ENCODE measurements at places on chromosomes 7 and 10. TPM values are rescaled to one million over a fixed set of nuclear protein-coding genes. Genes with fewer than 3 reads are reported as not detected.

GRCh38 chr10:5198386-5198785 lies 1.7 kb downstream of the AKR1C4 start:
- no peak for DNase-seq
- H3K36me3 ChIP-seq = peaks cover 4% of the 10 kb centered on the region
- no peaks in the 10 kb centered on the region for H3K4me1 ChIP-seq

- H3K27ac ChIP-seq = no peak overlapping the region
- H3K27me3 ChIP-seq = no peaks in the 10 kb centered on the region
- H3K4me1 ChIP-seq = no peaks in the 10 kb centered on the region
- H3K36me3 ChIP-seq = no peaks in the 10 kb centered on the region
Measured at GRCh38 chr7:79598351-79598750, 144.9 kb upstream of the MAGI2 start.

DNA sequence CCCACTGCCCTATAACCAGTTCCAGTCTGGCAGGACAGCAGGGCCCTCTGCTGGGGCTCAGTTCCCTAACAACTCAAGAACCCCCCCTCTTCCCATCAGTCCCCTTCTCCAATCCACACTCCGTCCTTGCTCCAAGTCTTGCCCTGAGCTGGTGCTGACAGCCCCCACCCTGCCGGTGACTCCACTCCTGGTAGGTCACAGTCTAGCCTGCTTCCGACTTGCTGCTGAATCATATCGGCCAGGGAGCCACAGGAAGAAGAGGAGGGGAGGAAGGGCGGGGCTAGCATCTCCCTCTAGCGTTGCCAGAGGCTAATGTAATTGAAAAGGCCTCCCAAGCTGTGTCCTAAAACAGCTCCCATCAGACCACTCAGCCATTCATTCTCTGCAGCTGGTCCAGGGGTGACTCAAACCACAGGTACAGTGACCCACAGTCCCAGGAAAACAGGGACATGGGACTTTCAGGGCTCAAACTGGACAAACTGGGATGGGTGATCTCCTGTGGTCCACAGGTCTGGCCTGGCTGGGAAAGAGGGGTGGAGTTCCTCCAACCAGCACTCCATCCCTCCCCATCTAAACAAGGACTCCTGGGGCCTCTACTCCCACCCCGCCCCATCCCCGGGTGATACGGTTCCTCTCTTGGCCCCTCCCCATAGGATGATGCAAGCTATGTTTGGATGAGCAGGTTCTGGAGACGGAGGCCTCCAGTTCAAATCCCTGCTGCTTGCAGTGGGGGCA lies 158.8 kb downstream of the SH3PXD2A start:
- H3K4me1 ChIP-seq = peaks cover 25% of the 10 kb centered on the region
- peaks cover 3% of the 10 kb centered on the region for H3K27me3 ChIP-seq
- H3K27ac ChIP-seq = peak overlapping the region; percentile 91
- no peaks in the 10 kb centered on the region for H3K36me3 ChIP-seq

- no peak overlapping the region for H3K27ac ChIP-seq
- DNase-seq = no peak
- peaks cover 24% of the 10 kb centered on the region for H3K36me3 ChIP-seq
Measured at GRCh38 chr7:128530855-128531104, 54.2 kb downstream of the METTL2B start.

DNA sequence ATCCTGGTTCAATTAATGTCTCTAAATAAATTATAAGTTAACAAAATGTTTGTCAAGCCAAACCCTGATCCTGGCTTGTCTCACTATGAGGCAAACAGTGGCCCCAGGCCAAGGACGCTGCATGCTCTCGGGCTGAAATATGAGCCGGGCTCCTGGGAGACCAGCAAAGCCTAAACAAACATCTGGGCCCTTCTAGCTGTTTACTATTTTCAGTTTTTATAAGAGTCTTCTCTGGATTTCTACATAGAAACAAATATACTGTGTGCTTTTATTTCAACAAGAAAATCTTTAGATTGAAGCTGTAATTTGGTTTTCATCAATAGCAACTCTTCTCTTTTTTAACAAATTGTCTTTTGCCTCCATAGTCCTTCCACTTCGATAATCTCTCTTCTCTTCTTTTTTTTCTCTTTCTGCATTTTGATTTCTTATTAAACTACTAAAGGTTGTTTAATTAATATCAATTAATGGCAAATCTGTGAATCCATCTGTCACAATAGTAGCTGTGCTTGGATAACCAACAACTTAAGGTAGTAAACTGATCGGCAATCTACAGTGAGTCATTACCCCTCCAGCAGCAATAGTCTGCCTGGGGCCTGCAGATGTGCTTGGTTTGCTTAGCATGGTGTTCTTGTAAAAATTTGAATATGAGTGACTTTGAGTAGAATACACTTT lies 83.3 kb upstream of the DNAJC1 start:
- H3K27ac ChIP-seq = no peak overlapping the region
- no peaks in the 10 kb centered on the region for H3K36me3 ChIP-seq
- no peak for DNase-seq
- H3K4me3 ChIP-seq = no peak overlapping the region

DNA sequence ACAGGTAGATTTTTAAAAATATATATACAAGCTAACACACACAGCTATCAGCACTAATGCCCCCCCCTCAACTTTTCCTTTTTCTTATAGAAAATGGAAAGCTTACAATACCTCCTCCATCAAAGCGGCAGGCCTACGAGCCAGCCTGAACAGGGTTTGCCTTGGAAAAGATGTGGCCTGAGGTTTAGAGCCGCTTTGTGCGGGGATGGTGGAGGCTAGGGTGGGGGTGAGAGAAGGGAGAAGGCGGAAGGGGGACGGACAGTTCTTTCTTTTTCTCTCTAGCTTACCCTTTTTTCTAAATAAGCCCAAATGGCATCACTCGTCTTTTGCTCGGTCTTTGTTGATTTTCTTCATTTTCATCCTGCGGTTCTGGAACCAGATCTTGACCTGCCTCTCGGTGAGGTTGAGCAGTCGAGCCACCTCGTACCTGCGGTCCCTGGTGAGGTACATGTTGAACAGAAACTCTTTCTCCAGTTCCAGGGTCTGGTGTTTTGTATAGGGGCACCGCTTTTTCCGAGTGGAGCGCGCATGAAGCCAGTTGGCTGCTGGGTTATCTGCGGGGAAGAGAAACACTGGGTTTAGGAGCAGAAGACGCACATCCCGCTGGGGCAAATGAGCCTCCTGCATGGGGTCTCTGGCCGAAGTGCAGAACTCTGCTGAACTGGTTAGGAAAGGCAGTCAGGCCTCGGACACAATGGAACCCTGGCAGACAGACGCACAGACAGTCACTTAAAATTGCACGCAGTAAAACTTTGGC lies 1.9 kb downstream of the HOXA9 start:
- peaks cover 80% of the 10 kb centered on the region for H3K27me3 ChIP-seq
- H3K27ac ChIP-seq = peak overlapping the region; percentile 61
- H3K4me1 ChIP-seq = peaks cover 13% of the 10 kb centered on the region
- no peak overlapping the region for H3K4me3 ChIP-seq
- no peaks in the 10 kb centered on the region for H3K36me3 ChIP-seq
- no peak for DNase-seq

DNA sequence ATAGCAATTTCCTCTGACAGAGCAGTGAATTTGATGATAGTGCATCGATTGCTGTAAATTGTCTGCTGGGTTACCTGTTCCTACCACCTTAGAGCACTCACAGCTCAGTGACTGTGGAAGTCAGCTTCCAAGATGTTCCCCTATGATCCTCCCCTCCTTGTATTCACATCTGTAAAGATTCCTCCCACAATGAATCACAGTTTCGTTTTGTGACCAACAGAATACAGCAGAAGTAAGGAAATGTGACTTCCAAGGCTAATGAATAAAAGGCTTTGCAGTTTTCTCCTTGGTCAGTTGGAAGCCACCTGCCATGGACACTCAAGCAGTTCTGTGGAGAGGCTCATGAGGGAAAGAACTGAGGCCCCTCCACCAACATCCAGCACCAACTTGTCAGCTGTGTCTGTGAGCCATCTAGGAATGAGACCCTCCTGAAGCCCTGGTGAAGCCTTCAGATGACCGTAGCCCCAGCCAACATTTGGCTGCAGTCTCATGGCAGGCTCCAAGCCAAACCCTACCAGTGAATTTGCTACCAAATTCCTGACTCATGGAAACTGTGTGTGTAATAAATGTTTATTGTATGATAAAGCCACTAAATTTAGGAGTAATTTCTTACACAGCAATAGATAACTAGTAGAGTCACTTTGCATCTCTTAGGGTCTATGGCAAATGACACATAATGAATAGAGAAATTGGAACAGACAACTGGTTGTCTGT lies 309.5 kb upstream of the NPVF start:
- H3K27me3 ChIP-seq = no peaks in the 10 kb centered on the region
- H3K27ac ChIP-seq = no peak overlapping the region
- no peaks in the 10 kb centered on the region for H3K4me1 ChIP-seq
- no peak overlapping the region for H3K4me3 ChIP-seq
- DNase-seq = no peak

DNA sequence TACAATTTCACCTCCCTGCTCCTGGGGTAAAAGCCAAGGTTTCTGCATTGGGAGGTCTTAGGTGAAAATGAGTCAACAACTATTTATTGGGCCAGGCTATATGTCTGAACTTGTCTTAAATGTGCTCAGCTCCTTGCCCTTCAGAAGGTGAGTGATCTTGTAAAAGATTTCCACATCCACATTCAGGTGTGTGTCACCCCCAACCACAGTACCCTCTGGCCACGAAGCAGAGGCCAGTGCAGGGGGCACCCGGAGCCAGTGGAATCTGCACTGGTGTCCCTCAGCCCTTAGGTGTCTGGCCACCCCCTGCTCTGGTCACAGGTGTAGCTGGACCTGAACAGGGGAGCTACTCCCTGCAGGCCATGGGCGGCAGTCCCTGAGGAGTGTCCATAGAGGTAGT lies 198.5 kb downstream of the PAXIP1 start:
- no peak overlapping the region for H3K4me3 ChIP-seq
- H3K27me3 ChIP-seq = no peaks in the 10 kb centered on the region
- DNase-seq = no peak
- no peak overlapping the region for H3K27ac ChIP-seq

- no peak overlapping the region for H3K27ac ChIP-seq
- no peak for DNase-seq
- peaks cover 12% of the 10 kb centered on the region for H3K27me3 ChIP-seq
Measured at GRCh38 chr10:15201589-15202300, 33.3 kb upstream of the NMT2 start.

GRCh38 chr7:56097700-56098099 lies 4.9 kb upstream of the PHKG1 start:
- H3K4me1 ChIP-seq = peaks cover 5% of the 10 kb centered on the region
- H3K27me3 ChIP-seq = no peaks in the 10 kb centered on the region
- no peak overlapping the region for H3K27ac ChIP-seq
- no peak for DNase-seq

DNA sequence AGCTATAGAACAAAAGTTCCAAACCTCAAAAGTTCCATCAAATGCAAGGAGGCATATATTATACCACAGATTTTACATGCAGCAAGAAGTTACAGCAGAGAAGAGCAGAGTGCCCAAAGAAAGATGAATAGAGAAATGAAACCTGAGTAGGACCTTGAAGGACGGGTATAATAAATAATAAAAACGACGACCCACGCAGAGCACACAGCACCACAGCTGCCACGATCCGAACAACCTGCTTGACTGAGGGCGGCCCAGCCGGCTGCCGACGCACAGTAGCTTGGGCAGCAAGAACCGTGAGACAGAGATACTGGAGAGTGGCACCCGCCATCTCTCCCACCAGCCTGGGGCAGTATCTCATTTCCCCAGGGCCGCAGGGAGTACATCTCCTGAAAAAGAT lies 79.0 kb downstream of the HIPK2 start:
- H3K4me3 ChIP-seq = no peak overlapping the region
- H3K4me1 ChIP-seq = peaks cover 37% of the 10 kb centered on the region
- H3K27ac ChIP-seq = peak overlapping the region; percentile 69
- peaks cover 8% of the 10 kb centered on the region for H3K36me3 ChIP-seq
- no peaks in the 10 kb centered on the region for H3K27me3 ChIP-seq

GRCh38 chr7:78749052-78749746 lies 704.3 kb downstream of the MAGI2 start:
- no peak for DNase-seq
- H3K27me3 ChIP-seq = no peaks in the 10 kb centered on the region
- no peak overlapping the region for H3K4me3 ChIP-seq

DNA sequence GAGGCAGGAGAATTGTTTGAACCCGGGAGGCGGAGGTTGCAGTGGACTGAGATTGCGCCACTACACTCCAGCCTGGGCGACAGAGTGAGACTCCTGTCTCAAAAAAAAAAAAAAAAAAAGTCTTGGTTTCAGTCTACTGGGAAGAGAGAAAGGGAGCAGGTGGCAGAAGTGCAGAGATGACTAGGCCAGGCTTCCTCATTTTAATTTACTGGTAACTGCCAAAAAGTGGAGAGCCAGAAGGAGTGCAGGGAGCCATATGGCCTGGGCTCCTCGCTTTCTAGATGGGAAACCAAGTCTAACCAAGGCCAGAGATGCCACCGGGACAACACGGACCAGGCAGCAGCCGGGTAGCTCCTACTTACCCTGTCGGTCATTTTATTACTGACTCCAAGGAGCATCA lies 12.2 kb downstream of the SEPHS1 start:
- peaks cover 31% of the 10 kb centered on the region for H3K4me1 ChIP-seq
- H3K36me3 ChIP-seq = peaks cover 43% of the 10 kb centered on the region
- no peak overlapping the region for H3K4me3 ChIP-seq
- no peaks in the 10 kb centered on the region for H3K27me3 ChIP-seq

DNA sequence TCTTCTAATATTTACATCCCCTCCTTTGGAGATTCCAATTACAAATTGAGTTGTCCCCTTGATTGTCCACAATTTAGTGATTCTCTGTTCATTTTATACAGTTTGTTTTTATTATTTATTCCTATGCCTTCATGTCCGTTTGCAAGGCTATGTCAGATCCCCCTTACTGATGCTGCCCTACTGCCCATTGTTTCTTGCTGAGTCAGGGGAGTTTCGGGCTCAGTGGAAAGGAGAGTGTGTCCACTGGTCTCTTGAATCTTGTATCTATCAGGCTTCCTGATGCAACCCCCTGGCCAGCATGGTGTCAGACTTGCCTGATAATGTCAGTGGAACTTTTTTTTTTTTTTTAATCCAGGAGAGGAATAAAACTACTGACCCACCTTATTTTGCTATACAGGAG lies 384.4 kb downstream of the CDC14C start:
- no peaks in the 10 kb centered on the region for H3K4me1 ChIP-seq
- H3K36me3 ChIP-seq = no peaks in the 10 kb centered on the region
- no peak for DNase-seq
- H3K4me3 ChIP-seq = no peak overlapping the region

GRCh38 chr7:95391761-95392160 lies 4.4 kb downstream of the PON3 start:
- peaks cover 21% of the 10 kb centered on the region for H3K27me3 ChIP-seq
- H3K36me3 ChIP-seq = peaks cover 2% of the 10 kb centered on the region
- no peak overlapping the region for H3K27ac ChIP-seq
- H3K4me3 ChIP-seq = no peak overlapping the region
- no peak for DNase-seq

SUGCT gene
- total RNA-seq = 0.93 TPM

RAPGEF5 gene
- 0.59 TPM for total RNA-seq

ASB4 gene
- total RNA-seq = not detected

SFTPD gene
- total RNA-seq = not detected

ASB10 gene
- not detected for total RNA-seq

CCL26 gene
- not detected for total RNA-seq

MKRN1 gene
- total RNA-seq = 61.7 TPM

BMPER gene
- total RNA-seq = not detected

AKR1C4 gene
- total RNA-seq = not detected

FGFBP3 gene
- 2.5 TPM for total RNA-seq
